CD4-positive, alpha-beta T cell treated with Interleukin-10 for 1 hour (primary cell): ENCODE measurements at places on chromosomes 2 and 18.

GRCh38 chr18:23133860-23134779 is 1.2 kb upstream of the CABLES1 start:
- DNase-seq, result no peak

- DNase-seq, result no peak
These were observed 255.3 kb downstream of the NR4A2 start for GRCh38 chr2:156077041-156077742.

DNA sequence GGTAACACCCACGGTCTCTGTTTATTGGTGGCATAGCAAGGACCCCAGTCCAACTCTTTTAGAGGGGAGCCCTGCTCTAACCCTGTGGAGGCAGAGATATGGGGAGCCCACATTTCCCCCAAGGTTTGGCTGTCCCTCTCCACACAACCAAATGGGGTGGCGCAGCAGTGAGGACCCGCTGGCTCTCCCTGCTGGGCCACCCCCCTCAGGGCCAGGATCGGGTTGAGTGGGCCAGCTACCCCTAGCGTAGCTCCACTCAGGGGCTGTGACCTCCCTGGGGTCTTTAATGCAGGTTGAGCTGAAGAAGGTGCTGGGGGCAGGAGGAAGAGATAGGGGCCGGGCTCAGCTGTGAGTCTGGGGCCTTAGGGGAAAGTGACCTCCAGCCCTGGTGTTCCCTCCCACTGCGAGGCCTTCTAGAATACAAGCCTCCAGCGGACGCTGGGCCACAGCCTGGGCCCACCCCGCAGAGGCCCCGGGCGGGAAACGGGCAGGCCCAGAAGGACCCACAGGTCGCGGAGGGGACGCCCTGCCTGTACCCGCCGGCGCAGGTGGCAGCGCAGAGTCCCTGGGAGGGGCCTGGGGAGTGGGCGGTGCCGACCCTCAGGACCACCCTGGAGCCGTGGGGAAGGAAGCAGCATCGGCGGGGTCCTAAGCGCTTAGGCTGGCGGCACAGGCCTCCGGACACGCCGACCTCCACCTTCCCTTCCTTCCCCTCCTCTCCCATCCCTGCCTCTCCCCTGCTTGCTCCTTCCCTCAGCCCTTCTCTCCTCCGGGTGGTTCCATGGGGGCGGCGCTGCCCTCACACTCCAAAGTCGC is 9.6 kb downstream of the CROCC2 start:
- DNase-seq, result no peak

- no peak for DNase-seq
These were observed 195.9 kb downstream of the TFCP2L1 start for GRCh38 chr2:121089166-121089510.

GRCh38 chr2:136308611-136309010 is 190.7 kb upstream of the CXCR4 start:
- no peak for DNase-seq

GRCh38 chr2:224901121-224901676 is 141.1 kb downstream of the DOCK10 start:
- no peak for DNase-seq

DNA sequence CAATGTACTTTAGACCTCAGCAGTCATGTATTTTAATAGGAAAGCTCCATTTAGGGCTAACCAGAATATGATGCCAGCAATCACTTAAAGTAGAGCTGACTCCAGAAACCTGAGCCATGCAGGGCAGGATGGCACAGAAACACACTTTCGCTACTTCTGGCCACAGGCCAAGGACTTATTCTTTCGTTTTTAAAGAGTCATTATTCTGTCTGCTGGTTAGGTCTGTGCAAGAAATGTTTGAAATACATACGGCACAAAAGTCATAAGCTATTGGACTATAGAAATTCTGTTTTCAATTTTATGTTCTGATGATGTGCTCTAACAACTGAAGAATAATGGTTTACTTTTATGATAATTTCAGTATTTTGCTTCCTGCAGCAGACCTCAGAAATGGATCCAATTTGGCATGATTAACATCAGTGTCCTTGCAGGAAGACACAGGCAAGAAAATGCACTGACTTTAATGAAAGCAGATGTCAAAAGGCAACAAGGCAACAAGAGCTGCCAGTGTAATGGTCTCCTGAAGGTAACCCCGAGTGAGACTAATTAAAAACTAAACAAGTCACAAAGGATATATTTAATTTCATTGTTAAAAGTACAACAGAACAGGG is 114.4 kb upstream of the CHRNA1 start:
- no peak for DNase-seq

DNA sequence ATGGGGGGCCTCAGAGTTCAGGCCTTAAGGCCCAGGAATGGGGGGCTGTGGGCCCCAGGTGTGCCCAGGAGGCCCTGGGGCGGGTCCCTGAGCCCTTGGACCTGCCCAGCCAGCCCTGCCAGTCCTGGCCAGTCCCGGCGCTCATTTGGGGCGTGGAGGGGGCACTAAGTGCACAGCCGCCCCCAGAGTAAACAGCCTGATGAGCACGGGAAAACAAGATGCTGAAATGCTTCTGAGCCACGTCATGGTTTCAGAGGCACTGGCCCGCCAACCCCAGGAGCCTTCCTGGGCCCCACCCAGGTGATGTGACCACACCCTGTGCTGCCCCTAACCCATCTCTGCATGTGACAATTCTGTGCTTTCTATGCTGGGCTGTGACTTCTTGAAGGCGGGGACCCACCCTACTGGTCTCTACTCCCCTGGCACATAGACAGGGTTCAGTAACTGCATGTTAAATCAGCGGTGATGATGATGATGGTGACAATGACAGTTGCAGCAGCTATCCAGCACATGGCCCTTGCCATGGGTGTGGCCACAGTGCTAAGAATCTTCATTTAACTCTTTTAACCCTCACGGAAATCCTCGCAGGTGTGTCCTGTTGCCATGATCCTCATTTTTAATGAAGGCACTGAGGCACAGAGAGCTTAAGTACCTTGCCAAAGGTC is 28.1 kb upstream of the ASPRV1 start:
- no peak for DNase-seq

GRCh38 chr18:44423814-44424644 is 256.7 kb upstream of the SETBP1 start:
- no peak for DNase-seq

GRCh38 chr2:17355608-17356329 is 162.5 kb downstream of the RAD51AP2 start:
- no peak for DNase-seq

- DNase-seq, result no peak
These were observed 431.6 kb downstream of the PID1 start for GRCh38 chr2:228839421-228839876.

GRCh38 chr2:148875387-148876051 is 492 bp downstream of the KIF5C start:
- no peak for DNase-seq

DNA sequence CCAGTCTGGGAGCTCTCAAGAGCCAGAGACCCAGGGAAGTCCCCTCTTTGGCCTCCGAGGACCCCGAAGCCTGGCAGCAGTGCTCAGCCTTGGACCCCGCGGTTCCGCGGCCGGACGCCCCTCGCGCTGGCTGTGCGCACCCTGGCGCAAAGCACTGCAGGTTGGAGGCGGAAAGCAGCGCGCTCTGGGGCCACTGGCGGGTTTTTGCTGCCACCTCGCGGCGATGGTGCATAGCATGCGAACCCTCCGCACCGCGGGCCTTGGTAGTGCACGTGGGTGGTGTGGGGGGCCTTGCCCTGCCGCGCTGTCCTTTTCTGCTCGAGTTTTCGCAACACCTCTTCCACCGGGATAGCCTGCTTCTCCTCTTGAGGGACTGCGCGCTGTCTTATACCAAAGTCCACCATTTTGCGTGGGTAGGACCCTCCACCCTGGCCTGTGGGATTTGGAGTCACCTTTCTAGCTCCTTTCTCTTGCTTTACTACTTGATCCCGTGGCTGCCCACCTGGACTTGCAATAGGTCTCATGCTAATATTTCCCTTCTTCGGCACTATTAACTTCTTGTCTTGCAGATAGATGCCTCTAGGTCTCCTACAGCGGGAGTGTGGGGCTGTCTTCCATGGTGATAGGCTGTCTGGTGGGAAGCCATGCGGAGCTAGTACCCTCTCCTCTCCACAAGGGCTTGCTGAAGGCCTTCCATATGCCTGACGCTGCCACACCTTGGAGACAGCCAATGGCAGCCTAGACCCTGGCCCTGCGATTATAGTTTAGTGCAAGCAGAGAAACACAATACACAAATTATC is 14.3 kb downstream of the SIX3 start:
- peak; percentile 65 for DNase-seq

- no peak for DNase-seq
These were observed 474.6 kb downstream of the PLCL1 start for GRCh38 chr2:198279026-198279425.

DNA sequence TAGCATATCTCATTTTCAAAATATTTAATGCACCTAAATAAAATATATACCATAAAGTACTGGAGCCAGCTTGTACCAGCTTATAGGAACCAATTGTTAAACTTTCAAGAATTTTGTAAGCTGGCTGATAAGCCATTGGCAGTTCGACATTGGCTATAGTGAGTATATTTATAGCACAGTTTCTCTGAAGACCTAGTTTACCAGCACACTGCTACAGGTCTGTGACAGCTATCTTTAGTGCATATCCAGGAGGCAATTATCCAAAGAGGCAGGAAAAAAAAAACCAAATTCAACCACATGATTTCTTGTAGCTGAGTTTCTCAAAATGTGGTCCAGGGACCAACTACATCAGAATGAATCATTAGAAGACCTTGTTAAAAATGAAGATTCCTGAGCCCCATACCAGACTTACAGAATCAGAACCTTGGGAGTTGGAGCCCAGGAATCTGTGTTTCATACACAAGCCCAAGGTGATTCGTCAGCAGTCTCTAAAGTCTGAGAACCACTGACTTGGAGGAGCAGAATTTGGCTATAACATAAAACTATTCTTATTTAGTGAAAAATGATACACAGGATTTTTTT is 279.0 kb upstream of the NRP2 start:
- DNase-seq, result no peak

- no peak for DNase-seq
These were observed 33.8 kb downstream of the SDC1 start for GRCh38 chr2:20190876-20191713.

GRCh38 chr2:26583381-26583911 is 57.7 kb downstream of the CIB4 start:
- DNase-seq, result no peak

- no peak for DNase-seq
These were observed 29.9 kb downstream of the EPB41L3 start for GRCh38 chr18:5513947-5514346.

DNA sequence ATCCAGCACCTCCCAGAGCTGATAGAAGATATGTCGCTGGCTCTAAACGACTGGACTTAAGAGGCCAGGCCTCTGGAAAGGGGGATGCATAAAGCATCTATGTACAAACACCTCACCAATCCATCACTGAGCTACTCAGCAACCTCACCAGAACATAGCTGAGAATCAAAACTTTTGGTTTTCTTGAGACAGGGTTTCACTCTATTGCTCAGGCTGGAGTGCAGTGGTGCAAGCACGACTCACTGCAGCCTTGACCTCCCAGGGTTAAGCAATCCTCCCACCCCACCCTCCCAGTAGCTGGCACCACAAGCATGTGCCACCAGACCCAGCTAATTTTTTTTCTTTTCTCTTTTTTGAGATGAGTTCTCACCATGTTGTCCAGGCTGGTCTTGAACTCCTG is 62.9 kb upstream of the MSH6 start:
- DNase-seq, result no peak

DNA sequence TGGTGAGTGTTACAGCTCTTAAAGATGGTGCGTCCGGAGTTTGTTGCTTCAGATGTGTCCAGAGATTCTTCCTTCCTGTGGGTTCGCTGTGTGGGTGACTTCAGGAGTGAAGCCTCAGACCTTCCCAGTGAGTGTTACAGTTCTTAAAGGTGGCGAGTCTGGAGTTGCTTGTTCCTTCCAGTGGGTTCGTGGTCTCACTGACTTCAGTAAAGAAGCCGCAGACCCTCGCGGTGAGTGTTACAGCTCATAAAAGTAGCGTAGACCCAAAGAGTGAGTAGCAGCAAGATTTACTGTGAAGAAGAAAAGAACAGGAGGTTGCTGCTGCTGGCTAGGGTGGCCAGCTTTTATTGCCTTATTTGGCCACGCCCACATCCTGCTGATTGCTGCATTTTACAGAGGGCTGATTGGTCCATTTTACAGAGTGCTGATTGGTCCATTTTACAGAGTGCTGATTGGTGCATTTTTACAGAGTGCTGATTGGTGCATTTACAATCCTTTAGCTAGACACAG is 34.0 kb upstream of the SPTBN1 start:
- peak; percentile 53 for DNase-seq

- no peak for DNase-seq
These were observed 254.8 kb downstream of the SETBP1 start for GRCh38 chr18:44935455-44935854.
